Ecto neural progenitor cell (in vitro differentiated cells): ENCODE measurements at places on chromosomes 3 and 15.

GRCh38 chr3:156583469-156583868 lies 28.6 kb upstream of the SSR3 start:
- DNase-seq = no peak

- DNase-seq = no peak
These were observed 491.8 kb downstream of the SQOR start for GRCh38 chr15:46126581-46126980.

- no peak for DNase-seq
These were observed 40.2 kb upstream of the CRTC3 start for GRCh38 chr15:90489514-90489913.

- DNase-seq = no peak
These were observed 47.9 kb downstream of the KBTBD12 start for GRCh38 chr3:127962937-127963336.

DNA sequence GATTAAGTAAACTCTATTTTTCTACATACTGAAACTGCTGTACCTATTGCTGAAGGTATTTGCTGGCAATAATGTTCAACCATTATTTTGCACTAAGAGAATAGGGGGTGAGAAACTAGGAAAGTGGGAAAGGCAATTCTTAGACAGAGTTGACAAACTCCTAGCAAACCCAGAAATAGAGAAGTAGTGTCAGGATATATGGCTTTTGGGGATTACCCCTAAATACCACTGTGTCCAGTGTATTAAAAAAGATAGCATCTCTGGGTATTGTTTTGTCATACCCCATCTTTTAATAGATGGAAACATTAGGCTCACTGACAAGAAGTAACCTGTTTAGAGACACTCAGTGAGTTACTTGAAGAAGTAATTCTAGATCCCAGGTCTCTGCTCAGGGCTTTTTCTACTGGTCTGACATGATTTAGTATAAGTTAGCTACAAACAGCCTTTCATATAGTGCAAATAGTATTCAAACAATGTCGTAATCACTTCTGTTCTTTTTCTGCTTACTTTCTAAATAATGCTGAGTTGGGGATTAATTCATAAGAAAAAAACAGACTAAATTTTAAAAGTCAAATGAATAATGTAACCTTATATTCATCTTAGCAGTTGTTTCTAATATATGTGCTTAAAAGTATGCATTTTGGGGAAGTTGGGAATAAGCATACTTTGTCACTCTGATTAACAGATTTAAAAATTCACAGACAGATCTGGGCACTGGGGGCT lies 107.2 kb downstream of the IL1RAP start:
- no peak for DNase-seq

GRCh38 chr3:31356941-31357340 lies 175.8 kb upstream of the STT3B start:
- no peak for DNase-seq

- peak; percentile 73 for DNase-seq
These were observed 13.2 kb upstream of the TMEM212 start for GRCh38 chr3:171829841-171830517.

DNA sequence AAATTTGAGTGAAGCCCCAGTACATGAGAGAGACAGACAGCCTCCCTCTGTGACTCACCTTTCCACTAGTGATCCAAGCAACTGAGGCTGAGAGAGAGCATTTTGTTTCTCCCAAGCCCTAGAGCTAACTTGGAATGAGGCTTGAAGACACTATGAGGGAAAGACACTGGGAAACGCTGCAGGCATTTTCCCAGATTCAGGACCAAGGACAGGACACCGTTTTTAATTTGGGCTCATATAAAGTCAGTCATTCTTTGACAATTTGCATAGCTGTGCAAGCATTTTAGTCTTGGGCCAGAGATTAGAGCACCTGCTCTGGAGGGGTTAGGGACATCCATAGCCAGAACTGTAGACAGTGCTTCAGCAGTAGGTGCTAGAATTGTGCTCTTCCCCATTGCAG lies 249.0 kb downstream of the AGBL1 start:
- no peak for DNase-seq

GRCh38 chr3:38247366-38248035 lies 18.1 kb upstream of the SLC22A13 start:
- no peak for DNase-seq

DNA sequence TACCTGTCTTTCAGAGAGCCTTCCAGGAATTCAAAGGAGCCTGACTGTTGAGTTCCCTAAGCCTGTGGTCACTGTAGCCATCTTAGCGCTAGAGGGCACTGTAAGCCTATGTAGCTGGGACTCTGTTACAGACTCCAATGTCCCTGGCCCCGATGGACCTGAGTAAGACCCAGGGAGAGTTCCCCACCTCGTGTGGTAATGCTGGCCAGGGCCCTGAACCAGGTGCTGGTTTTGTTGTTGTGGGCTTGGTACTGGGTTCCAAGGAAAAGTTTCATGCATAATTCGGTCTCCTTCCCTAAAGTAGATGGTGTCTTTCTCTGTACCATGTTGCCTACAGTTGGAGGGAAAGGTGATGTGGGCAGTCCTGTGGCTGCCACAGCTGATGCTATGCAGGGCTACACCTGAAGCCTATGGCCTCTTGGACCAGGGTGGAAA lies 32.4 kb downstream of the CDAN1 start:
- DNase-seq = peak; percentile 71

GRCh38 chr3:149316437-149316836 lies 17.0 kb downstream of the TM4SF18 start:
- no peak for DNase-seq

GRCh38 chr3:31025541-31025940 lies 131.1 kb upstream of the GADL1 start:
- no peak for DNase-seq

DNA sequence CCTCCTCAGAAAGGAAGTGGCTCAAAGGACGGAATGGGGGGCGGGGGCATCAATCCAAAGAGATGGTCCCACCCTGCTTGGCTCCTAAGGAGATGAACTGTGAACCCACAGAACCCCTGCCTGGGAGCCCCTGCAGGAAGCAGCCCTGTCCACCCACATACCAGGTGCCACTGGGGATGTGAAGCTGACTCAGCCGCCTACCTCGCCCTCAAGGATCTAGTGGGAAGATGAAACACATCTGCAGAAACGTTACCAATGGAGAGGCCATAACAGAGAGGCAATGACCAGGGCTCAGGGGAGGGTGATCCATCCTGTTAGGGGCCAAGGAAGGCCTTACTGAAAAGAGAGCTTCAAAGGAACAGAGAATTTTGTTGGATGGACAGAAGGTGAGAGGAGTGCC lies 35.1 kb downstream of the EAF1 start:
- DNase-seq = no peak

GRCh38 chr15:52111517-52112202 lies 915 bp downstream of the BCL2L10 start:
- no peak for DNase-seq

- DNase-seq = no peak
These were observed 20.5 kb downstream of the SLC35A5 start for GRCh38 chr3:112582244-112582874.

- DNase-seq = no peak
These were observed 20.5 kb downstream of the GALK2 start for GRCh38 chr15:49190586-49190985.

DNA sequence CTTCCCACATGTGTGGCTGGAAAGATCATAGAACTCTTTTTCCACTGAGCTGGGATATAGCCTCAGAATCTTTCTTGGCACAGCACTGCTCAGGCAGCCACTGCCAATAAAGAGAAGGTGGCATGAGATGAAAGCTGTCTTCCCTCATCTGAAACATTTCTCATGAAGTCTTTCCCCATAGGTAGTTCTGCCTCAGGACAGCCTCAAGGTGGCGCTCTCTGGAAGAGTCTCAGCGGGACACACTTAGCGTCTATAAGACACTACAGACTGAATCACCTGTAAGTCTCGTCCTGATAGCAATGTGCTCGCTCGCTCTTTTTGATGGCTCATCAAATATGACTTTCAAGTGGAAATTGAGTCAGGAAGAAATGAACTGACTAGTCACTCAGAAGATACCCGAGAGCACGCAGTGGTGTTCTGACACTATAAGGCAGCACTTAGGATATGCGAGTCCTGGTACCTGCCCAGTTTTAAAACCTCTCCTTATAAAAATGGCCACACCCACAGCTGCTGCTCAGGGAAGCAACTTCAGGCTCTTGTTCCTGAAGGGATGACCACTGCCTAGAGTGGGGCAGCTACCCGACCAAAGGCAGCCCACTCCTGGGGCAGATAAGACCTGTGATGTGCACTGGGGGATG lies 269.5 kb downstream of the SUCLG2 start:
- DNase-seq = peak; percentile 63

DNA sequence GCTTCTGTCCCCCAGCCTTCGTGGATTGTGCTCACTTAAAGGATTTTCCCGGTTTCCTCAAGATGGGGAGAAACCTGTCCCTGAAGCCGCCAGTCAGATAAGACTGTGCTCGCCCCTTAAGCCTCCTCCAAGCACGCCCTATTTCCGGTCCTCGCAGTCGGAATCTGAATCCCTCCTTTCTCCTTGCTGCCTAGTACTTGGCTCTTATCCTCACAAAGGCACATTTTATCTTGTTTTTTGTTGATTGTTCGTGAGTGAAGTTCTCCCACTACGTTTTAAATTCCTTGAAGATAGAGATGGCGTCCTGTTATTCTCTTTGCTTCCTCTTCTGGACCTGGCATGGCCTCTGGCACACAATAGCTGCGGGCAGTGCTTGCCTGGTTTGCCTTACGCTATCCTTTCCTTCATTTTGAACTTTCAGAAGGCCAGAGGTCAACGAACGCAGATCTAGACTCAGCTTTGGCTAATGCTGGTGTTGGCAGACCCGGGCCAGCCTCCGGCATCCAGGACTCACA lies 1.7 kb downstream of the CLDN11 start:
- DNase-seq = peak; percentile 54

- no peak for DNase-seq
These were observed 187.9 kb downstream of the GHSR start for GRCh38 chr3:172260381-172260780.

- DNase-seq = no peak
These were observed 102.8 kb upstream of the PFN2 start for GRCh38 chr3:150073513-150073912.

DNA sequence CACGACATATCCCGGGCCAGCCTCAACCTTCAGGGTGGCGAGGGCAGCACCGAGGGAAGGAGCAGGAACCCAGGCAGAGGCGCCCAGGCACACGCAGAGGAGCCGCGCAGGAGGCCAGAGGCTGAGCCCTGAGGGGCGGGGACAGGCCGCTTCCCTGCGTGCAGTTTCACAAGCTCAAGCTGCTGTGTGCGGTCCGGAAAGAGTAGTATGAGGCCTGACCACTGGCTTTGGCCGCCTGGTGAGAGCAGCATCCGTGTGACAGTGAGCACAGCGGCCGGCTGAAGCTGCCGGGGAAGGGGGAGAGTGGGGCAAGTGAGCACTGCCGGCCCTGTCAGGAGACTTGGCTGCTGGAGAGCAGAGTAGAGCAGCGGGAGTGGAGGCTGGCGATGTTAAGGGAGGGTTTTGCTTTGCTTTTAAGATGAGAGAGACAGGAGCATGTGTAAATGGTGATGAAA lies 8.7 kb downstream of the ZDHHC19 start:
- no peak for DNase-seq

DNA sequence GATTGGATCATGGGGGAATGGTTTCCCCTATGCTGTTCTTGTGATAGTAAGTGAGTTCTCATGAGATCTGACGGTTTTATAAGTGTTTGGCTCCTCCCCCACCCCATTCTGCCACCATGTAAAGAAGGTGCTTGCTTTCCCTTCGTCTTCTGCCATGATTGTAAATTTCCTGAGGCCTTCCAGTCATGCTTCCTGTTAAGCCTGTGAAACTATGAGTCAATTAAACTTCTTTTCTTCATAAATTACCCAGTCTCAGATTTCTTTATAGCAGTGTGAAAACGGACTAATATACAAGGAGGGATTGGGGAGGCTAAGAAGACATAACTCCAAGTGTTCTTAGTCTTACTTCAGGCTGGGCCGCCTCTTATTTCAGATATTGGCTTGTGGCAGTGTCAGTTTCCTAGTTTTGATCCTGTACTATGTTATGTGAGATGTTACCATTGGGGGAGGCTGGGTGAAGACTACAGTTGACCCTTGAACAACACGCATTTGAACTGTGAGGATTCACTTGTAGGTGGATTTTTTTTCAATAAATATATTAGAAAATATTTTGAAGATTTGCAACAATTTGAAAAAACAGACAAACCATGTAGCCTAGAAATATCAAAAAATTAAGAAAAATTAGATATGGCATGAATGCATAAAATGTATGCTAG lies 44.9 kb downstream of the NMD3 start:
- DNase-seq = no peak

GRCh38 chr15:69823223-69823907 lies 274.4 kb downstream of the TLE3 start:
- DNase-seq = no peak

DNA sequence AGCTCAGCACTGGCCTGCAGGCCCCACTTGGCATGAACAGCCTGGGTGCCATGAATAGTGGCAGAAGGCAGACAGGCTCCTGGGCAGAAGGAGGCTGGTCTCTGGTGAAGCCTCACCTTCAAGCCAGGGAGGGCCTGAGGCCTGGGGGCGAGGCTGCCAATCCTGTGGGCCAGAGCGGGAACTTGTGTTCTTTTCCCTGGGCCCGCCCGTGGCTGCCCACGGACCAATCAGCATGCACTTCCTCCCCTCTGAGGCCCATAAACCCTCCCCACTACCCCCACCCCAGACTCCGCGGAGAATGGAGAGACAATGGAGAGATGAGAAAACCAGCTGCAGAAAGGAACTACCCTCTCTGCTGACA lies 283.8 kb upstream of the ROBO1 start:
- DNase-seq = no peak

DNA sequence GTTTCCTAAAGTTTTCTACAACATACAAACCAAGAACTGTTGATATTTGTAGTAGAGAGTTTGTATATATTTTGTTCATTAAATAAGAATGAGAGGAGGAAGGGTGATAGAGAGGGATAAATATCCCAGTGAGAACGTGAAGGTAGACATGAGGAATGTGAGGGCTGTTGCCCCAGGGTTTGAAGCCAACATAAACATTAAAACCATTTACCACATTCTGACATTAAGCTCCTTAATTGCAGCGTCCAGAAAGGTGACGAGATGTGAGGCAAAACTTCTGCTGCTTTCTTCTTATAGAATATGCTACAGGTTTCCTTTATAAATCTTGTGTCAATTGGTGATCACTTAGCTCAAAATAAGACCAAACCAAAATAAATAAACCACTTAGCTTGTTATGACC lies 267.8 kb upstream of the CNTN4 start:
- no peak for DNase-seq

GRCh38 chr3:197828-198491 lies 1.4 kb downstream of the CHL1 start:
- peak; percentile 57 for DNase-seq

GRCh38 chr3:195268576-195269309 lies 2.2 kb downstream of the XXYLT1 start:
- no peak for DNase-seq

DNA sequence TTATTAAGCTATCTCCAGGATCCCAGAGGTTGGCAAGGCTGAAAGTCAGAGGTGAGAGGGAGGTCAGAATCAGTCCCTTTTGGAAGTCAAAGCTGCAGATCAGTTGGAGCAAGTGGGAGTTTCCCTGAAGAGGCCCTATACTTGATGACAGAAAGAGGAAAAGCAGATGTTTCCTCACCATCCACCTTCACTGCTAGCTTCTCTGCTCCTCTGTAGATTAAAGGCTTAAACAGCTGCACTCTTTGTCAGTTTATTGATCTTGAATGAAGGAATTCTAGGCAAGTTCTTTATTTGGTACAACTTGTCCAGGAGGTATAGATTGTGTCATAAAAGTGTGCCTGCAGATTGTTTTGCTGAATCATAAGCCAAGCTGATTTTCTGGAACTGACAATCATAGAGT lies 408.2 kb upstream of the TGFBR2 start:
- DNase-seq = no peak
